ENCODE measurements at places on chromosomes 5 and 9. TPM values are rescaled to one million over a fixed set of nuclear protein-coding genes. Genes with fewer than 3 reads are reported as not detected.
A peak's percentile ranks its signal among the peaks of the same experiment; 100 is the strongest.

GRCh38 chr5:73793911-73794310 lies 167.9 kb downstream of the ARHGEF28 start:
- DNase-seq, result no peak
- H3K4me1 ChIP-seq, result no peaks in the 10 kb centered on the region
- no peak overlapping the region for H3K4me3 ChIP-seq
- H3K27me3 ChIP-seq, result no peaks in the 10 kb centered on the region
- H3K36me3 ChIP-seq, result no peaks in the 10 kb centered on the region

Gene TLX3
- not detected for total RNA-seq

Gene FAM193B
- total RNA-seq, result 76.6 TPM

DNA sequence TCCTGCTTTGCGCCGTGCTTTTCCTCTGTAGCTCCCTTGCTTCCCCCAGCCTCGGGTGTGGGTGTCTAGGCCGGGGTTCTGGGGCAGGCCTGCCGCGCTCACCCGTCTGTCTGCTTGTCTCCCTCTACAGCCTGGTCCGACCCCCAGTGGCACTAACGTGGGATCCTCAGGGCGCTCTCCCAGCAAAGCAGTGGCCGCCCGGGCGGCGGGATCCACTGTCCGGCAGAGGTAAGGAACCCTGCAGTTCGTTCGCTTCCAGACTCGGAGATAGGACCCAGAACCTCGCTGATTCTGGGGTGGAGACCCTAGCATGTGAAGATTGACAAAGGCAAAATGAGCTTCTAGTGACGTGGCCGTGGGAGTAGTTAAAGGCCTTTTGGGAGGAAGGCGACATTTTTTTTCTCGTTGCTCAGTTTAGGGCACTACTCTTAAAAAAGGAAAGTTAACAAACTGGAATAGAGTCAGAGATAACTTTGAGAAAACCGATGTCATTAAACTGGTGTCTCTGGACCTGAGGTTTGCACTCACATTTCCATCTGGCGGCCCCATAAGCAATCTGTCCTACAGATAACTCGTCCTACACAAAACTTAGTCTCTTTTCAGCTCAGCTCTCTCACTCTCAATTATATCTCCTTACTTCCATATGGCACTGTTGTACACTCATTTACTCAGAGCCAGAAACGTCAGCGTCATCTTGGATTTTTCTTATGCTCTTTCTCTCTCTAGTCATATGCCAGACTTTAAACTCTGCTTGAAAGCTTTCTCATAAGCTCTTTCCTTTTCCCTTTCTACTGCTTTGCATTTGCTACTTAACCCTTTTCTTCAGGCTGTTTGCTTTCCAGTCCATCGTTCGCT lies 561 bp downstream of the SEC61B start:
- peaks cover 25% of the 10 kb centered on the region for H3K36me3 ChIP-seq
- H3K4me1 ChIP-seq, result peaks cover 40% of the 10 kb centered on the region
- peak overlapping the region; percentile 96 for H3K27ac ChIP-seq
- H3K27me3 ChIP-seq, result no peaks in the 10 kb centered on the region

- H3K27me3 ChIP-seq, result no peaks in the 10 kb centered on the region
- H3K4me3 ChIP-seq, result no peak overlapping the region
- no peak for DNase-seq
- H3K27ac ChIP-seq, result no peak overlapping the region
- H3K4me1 ChIP-seq, result no peaks in the 10 kb centered on the region
Observed at GRCh38 chr5:171848006-171848405, 62.4 kb downstream of the SMIM23 start.

DNA sequence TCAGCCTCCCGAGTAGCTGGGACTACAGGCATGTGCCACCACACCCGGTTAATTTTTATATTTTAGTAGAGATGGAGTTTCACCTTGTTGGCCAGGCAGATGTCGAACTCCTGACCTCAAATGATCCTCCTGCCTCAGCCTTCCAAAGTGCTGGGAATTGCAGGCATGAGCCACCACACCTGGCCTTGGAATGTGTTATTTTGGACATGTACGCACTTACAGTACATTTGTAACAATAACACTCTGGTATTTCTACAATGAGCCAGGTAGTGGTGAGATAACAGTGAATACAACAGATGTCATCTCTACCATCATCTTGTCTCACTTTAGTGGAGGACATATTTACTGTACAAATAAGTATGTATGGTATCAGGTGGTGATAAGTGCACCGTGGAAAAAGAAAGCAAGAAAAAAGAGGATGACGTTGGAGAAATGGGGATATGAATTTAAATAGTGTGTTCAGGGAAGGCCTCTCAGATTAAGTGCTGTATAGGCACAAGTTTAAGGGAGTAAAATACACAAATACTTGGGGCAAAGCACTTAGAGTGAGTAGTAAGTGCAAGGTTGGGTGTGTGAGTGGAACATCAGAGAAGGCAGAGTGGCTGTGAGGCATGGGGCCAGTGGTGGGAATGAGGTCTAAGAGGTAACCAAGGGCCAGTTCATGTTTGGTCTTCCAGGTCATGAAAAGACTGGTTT lies 100.1 kb downstream of the CDC42SE2 start:
- no peak overlapping the region for H3K27ac ChIP-seq
- H3K36me3 ChIP-seq, result peaks cover 9% of the 10 kb centered on the region
- DNase-seq, result no peak
- H3K4me3 ChIP-seq, result no peak overlapping the region
- H3K27me3 ChIP-seq, result no peaks in the 10 kb centered on the region

Gene SLC9A3
- total RNA-seq, result 2.4 TPM

Gene IL17B
- total RNA-seq, result not detected

GRCh38 chr9:111683392-111683791 lies 22.0 kb downstream of the GNG10 start:
- no peak overlapping the region for H3K4me3 ChIP-seq
- H3K27me3 ChIP-seq, result no peaks in the 10 kb centered on the region
- no peaks in the 10 kb centered on the region for H3K36me3 ChIP-seq

- no peak overlapping the region for H3K4me3 ChIP-seq
- H3K4me1 ChIP-seq, result no peaks in the 10 kb centered on the region
- no peak for DNase-seq
Observed at GRCh38 chr9:36317766-36318165, 59.5 kb upstream of the GNE start.

Gene ADAMTS12
- not detected for total RNA-seq

Gene HSPB3
- not detected for total RNA-seq

Gene POU4F3
- total RNA-seq, result not detected

GRCh38 chr5:37412515-37412914 lies 33.4 kb downstream of the WDR70 start:
- no peaks in the 10 kb centered on the region for H3K4me1 ChIP-seq
- no peaks in the 10 kb centered on the region for H3K27me3 ChIP-seq
- H3K36me3 ChIP-seq, result peaks cover 4% of the 10 kb centered on the region
- no peak overlapping the region for H3K27ac ChIP-seq

DNA sequence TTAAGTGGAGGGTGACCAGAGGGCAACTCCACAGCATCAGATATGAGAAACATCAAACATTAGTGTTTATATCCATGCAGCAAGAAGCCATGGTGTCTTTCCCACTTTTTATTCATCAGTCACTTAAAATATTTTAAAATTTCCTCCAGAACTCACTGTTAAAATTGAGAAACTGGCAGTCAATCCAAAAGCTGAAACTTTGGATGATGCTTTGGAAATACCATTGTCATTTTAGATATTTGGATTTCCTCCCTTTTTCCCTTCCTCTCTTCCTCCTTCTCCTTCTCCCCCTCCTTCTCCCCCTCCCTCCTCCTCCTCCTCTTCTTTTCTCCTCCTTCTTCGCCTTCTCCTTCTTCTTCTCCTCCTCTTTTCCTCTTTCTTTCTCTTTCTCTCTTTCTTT lies 33.1 kb upstream of the NTRK2 start:
- H3K27me3 ChIP-seq, result no peaks in the 10 kb centered on the region
- H3K4me1 ChIP-seq, result no peaks in the 10 kb centered on the region
- no peak overlapping the region for H3K4me3 ChIP-seq
- H3K27ac ChIP-seq, result no peak overlapping the region

DNA sequence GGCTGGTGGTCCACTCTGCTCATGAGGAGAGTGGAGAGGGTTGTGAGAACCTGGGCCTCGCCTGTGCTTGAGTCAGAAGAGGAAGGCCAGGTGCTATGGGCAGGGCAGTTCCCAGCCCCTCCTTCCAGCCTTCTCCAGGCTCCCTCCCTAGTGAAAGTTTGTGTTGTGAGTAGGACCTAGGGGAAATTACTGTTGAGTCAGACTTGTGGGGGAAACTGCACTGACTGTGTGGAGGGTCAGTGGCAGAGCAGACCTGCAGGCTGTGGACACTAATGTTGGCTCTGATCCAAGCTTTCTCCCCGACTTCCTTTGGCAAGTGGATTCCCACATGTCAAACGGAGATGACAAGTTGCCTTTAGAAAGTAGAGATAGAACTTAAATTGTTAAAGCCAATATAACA lies 102.6 kb downstream of the ARHGAP26 start:
- H3K4me3 ChIP-seq, result no peak overlapping the region
- peaks cover 4% of the 10 kb centered on the region for H3K36me3 ChIP-seq
- H3K27me3 ChIP-seq, result no peaks in the 10 kb centered on the region
- no peaks in the 10 kb centered on the region for H3K4me1 ChIP-seq

DNA sequence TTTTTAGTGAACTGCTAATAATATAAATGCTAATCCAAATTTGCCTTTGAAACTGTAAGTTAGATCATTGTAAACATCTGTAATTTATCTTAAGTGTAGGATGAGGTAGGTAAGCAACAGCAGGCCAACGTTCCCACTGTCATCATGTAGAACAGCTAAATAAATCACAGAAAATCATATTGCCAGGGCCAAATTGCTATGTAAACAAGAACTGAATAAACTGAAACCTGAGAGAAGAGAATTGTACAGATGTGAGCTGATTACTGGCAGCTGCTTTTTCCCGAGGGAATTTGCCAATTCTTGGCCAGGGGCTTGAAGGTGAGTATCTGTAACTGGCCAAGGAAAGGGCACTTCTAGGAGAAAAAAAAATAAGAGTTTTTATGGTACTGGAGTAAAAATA lies 97.6 kb downstream of the CDH10 start:
- no peaks in the 10 kb centered on the region for H3K4me1 ChIP-seq
- no peaks in the 10 kb centered on the region for H3K36me3 ChIP-seq
- H3K27ac ChIP-seq, result no peak overlapping the region
- H3K27me3 ChIP-seq, result no peaks in the 10 kb centered on the region
- DNase-seq, result no peak

Gene KCNIP1
- not detected for total RNA-seq

All from CD8-positive, alpha-beta memory T cell (primary cell).